ENCODE measurements at places on chromosomes 4 and X.

DNA sequence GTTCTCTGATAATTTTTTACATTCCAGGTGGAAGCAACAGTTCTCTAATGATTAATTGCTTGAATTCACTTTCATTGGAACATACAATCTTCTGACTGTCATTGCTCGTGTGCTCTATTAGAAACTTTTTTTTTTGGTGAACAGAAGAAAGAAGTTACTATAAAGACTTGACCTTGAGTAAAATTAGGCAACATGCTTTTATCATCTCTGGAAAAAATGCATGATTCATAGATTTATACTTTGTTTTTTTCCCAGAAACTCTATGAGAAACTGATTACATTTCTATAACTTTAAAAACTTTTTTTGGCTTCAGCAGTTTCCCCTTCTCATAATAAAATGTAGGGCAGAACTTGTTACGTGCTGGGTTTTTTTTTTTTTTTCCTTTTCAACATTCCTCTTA lies 167.6 kb downstream of the ARHGAP10 start:
- no peak for DNase-seq

- DNase-seq, result no peak
Measured at GRCh38 chr4:46503739-46504138, 113.8 kb upstream of the GABRA2 start.

DNA sequence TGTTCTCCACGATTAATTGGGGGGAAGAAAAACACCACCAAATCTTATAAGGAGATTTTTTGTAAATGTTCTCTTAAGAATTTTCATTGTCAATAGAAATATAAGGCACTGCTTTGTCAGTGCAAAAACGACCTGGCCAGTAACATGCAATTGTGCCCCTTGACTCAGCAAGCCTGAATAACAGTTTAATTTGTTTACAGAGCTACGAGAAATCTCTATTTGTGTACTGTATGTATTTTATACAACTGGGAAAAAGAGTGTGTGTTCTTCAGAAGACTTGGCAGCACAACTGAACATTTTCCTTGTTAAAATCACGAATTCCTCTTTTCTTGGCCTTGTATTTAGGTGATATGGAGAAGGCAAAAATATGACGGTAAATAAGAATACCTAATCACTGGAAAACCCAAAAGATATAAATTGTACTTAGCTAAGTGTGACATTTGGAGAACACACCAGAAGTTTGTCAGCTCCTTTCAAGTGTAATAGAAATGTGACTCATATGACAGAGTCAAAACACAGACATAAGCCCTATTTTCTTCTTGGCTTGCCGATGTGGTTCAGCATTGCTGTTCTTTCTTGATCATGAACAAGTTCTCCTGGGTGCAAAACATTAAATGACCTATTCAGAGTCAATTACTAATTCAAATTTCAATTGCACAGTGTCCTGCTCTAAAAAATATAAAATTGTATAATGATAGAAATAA lies 945.0 kb upstream of the INTU start:
- no peak for DNase-seq

GRCh38 chrX:50402886-50403285 lies 67.7 kb downstream of the DGKK start:
- no peak for DNase-seq

DNA sequence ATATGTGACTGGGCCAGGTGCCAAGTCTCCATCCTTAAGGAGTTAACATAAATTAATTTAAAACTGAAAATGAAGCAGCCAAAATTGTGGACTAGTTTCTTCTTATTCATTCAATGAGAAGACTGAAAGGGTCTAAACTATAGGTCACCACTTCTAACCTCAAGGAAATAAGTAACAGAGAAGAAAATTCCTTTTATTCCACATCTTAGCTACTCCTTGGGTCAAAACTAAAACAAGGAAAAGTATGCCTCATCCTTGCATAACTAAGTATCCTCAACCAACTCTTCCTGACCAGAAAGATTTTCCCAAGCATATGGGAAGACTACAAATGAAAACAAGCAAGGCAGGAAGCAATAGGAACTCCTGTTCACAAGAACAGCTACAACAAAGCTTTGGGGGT lies 71.2 kb downstream of the ZNF827 start:
- DNase-seq, result no peak

- no peak for DNase-seq
Measured at GRCh38 chr4:118397623-118397979, 44.8 kb upstream of the PRSS12 start.

GRCh38 chrX:45740291-45740690 lies 539.6 kb upstream of the DIPK2B start:
- no peak for DNase-seq

GRCh38 chr4:125843947-125844346 lies 529.2 kb downstream of the FAT4 start:
- no peak for DNase-seq

DNA sequence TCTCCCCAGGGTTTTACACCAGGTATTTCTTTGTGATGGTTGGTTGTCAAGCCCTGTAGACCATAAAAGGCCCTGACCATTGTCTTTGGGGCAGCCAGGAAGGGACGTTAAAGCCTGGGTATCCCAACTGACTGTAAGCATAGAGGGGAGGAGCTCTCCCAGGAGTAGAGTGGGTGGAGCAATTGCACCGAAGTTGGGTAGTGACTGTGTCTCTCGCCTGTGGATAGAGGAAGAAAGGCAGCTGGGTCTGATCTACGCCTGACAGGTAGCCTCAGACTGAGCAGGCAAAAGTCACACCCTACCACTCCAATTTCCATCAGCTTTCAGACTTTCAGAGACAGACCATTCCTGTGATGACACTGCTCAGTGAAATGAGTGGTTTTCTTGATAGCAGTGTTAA lies 123.3 kb downstream of the KLHL8 start:
- DNase-seq, result no peak

DNA sequence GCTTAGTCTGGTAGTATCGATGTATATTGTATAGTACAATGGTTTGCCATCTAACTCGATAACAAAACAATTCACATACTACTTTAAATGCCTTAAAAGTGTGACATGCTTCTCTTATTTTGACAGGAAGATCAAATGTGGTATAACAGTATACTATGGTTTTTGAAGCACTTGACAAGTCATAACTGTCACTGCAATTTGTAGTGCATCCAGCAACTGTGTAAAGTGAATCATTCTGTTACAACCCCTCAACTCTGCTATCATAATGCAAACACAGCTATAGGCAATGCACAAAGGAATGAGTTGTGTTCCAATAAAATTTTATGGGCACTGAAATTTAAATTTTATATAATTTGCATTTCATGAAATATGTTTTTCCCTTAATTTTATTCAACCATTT lies 14.0 kb downstream of the RAP1GDS1 start:
- no peak for DNase-seq

GRCh38 chrX:134664202-134664601 lies 5.9 kb upstream of the PLAC1 start:
- no peak for DNase-seq

- no peak for DNase-seq
Measured at GRCh38 chrX:109760922-109761250, 27.8 kb upstream of the ACSL4 start.

DNA sequence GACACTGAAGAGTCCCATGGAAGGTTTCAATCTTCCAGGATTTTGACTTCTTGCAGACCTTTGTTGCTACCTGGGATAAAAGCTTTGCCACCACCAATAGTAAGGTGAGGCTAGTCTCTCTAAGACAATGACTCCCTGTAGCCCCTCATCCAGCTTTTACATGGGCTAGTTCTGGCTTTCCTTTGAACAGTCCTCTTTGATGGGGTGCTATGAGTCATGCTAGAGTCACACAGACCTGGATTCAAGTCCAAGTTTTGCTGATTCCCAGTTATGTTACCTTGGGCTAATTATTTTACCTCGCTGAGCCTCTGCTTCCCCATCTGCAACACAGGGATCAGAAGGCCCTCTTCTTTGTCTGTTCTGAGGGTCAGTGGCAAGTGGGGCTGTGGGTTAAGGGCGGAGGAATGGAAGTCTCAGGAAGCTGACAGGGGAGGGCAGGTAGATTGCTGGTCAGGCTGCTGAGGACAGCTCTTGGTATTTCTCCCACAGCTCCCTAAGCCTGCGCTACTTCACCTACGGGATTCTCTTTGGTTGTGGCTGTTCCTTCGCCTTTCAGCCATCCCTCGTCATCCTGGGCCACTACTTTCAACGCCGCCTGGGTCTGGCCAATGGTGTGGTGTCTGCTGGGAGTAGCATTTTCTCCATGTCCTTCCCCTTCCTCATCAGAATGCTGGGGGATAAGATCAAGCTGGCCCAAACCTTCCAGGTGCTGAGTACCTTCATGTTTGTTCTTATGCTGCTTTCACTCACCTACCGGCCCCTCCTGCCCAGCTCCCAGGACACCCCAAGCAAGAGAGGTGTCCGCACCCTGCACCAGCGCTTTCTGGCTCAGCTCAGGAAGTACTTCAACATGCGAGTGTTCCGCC lies 90.3 kb downstream of the RLIM start:
- no peak for DNase-seq

DNA sequence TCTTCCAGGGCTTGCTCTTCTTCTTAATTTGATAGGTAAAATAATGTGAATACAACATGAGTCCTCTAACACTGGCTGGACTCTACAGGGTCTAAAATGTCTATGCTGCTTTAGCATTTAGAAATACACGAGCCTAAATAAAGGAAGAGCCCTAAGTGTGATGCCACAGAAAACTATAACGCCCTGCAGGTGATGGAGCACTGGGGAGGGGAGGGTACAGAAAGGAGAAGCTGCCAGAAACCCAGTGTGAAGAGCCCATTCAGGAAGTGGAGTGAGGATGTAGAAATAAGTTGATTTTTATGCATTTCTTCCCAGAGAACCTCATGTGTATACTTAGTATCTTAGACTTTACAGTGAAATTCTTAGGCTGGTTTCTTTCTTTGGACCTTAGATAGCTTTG lies 83.4 kb downstream of the TNIP2 start:
- no peak for DNase-seq

DNA sequence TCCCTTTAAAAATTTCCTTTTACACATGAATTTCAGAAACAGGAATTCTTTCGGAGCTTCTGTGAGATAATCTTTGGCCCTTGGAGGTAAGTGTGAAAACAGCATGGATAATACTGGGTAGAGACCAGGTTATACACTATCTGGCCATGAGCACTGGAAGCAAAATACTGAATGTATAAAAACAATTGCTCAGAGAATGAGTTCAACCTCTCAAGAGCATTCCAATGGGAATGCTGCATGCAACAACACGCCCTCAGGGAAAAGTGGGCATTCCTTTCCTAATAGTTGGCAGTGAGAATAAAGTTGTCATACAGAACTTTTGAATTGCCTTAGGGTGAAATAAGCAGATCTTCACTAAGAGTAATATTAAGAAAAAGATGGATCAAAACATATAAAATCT lies 574.8 kb upstream of the DIPK2B start:
- DNase-seq, result no peak

GRCh38 chr4:128249787-128250668 lies 37.6 kb downstream of the PGRMC2 start:
- DNase-seq, result no peak

DNA sequence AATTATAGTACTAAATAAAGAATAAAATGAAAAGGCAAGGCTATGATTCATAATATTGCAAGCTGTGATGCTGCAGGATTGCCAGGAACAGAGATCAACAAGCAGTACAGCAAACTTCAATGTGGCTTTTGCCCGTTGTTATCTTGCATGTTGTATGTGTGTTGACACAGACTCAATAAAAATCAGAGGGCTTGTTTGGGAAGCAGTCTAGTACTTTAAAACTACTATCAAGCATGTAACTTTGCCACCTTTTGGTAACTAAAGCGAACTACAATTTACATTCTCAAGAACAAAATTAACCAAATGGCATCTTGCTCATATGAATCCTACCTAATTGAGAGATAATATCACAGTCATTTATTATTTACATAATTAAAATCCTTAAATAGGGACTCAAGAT lies 79.8 kb upstream of the GPM6A start:
- DNase-seq, result no peak

GRCh38 chr4:107578321-107578720 lies 141.7 kb downstream of the PAPSS1 start:
- no peak for DNase-seq

DNA sequence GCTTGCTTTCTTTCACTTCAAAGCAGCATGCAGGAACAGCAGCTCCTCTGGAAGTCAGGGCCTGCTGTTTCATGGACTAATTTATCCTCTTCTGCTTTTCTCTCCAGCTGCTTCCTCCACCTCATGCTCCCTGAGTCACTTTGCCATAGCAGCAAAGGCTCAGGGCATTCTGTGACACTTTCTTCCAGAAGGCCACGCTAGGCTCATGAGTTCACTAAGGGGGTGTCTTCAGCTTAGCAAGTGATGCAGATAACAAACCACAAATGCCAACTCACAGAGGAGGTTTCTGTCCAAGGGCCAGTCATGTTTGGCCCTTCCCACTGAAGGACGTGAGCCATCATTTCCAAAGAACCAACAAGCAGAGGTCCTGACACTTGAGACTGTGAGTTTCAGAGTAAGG lies 200.2 kb downstream of the ADGRA3 start:
- DNase-seq, result no peak

DNA sequence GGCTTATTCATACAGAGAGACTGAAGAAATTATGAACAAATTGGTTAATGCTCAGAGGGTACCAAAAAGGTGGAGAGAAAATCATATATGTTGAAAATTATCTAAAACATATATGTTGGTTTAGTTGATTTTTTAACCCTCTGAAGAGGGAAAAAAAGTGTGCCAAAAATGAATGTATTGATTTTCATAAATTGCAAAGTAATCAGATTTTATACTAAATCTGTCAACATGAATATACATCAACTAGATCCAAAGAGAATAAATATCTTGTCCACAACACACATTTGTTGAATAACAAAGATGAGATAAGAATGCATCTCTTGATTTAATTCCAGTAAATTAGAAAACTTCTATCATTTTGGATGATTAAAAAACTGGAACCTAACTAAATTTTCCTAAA lies 125.3 kb upstream of the TACR3 start:
- DNase-seq, result no peak

DNA sequence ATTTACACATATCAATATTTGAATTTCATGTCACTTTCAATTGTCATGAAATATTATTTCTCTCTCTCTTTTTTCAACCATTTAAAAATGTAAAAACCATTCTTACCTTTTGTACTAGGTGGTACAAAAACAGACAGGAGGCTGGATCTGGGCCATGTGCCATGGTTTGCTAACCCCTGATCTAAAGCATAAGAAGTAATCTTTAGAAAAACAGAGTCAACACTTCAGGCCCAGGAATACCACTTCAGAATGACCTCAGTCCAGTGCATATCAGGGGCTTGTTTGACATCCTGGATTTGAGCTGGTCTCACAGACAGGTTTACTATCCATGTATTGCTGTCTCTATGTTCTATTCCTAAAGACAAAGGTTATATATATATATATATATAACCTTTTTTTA lies 102.5 kb downstream of the DCHS2 start:
- DNase-seq, result no peak

DNA sequence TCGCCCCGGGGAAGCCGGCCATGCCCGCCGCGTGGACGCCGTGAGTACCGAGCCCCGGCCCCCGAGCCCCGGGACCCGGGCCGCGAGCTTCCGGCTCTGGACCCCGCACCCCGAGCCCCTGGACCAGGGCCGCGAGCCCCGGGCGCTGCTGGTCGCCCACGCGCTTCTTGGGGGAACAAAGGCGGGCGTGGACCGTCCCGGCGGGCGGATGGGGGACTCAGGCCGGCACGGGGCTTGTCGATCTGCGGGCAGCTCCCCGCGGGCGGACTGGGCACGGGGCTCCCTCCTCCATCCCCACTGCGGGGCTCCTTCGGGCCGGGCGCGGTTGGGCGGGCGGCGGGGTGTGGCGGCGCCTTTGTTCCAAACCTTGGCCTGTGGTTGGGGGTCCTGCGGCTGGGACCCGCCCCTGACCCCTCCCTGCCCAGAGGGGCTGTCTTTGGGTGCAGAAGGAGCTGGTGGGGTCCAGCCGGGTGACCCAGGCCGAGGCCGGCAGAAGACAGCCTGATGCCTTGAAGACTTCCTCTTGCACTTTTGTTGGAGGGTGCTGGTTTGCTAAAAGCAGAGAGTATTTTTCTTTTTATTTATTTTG lies 25.2 kb upstream of the ADD1 start:
- DNase-seq, result no peak
